ENCODE measurements at places on chromosomes 13 and 19.

GRCh38 chr19:34851277-34851804 lies 75.4 kb upstream of the ZNF30 start:
- DNase-seq, result no peak

- peak; percentile 16 for DNase-seq
These were observed 22.9 kb downstream of the OLFM2 start for GRCh38 chr19:9913237-9914000.

GRCh38 chr19:44954278-44954648 lies 917 bp upstream of the CLPTM1 start:
- DNase-seq, result no peak

GRCh38 chr13:29355029-29355428 lies 240.5 kb downstream of the SLC7A1 start:
- DNase-seq, result no peak

DNA sequence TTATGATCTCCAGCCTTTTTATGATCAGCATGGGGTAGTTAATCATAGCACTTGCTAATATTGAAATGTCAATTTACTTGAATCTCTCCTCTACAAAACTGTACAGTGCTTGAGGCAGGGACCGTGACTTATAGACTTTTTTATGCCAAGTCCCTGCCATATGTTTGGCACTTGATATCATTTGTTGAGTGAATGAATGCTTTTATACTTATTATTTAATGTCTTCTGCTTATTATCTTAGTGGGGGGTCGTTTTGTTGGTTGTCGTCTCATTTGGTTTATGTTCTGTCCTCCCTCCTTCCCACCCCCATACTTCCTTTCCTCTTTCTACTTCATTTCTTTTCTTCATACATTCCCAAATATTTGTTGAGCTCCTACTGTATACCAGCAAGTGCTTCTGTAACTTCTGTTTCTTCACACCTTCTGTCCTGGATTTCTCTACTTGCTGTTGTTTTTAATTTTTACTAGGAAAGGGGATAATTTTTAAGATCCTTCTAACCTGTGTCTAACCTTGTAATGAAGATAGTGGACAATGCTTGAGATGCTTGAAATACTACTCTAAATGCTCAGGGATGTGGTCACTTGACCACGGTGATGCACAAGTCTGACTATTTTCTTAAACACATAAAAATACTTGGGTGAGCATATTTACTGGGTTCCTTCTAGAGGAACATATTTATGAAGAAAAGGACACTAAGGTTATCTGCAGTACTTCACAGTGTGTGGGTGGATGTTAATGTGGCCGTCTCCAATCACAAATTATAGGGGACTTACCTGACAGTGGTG lies 223.8 kb downstream of the TDRD3 start:
- no peak for DNase-seq

DNA sequence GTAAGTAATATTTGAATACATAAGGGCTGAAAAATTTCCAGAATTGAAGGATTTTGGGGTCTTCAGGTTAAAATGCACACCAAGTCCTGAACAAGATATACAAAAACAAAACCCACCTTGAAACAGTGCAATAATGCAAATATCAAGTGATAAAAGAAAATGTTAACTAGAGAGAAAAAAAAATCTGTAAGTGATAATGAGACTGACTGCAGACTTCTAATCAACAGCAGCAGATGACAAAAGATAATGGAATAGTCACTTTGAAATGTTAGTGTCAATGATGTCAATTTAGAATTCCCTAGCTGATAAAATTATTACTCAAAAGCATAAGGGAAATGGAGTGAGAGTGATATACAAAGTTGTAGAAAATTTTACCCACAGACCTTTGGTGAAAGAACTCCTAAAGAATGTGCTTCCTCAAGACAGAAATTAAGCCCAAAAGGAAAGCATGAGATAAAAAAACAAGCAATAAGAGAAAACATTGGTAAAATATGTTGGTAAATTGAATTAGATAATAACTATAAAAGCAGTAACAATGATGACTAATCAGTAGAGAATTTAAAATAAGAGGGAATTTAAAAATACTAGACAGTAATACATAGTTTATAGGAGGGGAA lies 12.4 kb upstream of the DGKH start:
- no peak for DNase-seq

GRCh38 chr19:35439921-35440320 lies 8.1 kb upstream of the FFAR2 start:
- DNase-seq, result no peak

DNA sequence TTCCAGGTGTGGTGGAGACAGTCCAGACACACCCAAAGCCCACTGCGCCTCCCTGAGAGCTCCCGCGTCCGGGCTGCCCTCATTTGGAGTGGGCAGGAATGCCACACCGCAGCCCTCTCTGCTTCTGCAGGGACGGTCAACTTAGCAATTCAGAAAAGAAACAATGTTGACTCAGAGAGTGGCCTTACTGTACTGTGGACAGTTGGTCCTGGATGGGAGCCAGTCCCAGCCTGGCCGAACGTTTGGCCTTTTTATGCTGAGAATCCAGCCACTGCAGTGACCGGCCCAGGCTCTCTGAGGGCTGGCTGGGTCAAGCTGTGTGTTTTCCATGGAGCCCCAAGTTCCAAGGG lies 7.2 kb downstream of the GAS6 start:
- no peak for DNase-seq

DNA sequence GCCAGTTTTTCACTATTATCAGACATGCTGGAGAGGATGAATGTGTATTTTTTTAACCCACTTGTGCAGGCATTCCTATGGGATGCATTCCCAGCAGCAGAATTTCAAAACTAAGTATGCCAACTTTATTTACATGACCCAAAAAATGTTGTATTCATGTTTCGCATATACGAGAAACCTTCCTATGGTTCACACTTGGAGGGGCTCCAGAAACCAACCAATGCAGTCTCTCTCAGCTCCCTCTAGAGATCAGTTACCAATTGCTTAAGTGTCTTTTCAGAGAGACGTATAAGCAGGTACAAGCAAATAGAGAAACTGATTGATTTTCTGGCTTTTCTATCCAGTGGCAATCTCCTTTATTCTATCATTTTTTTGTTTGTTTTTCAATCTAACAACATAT lies 5.5 kb upstream of the PTOV1 start:
- no peak for DNase-seq

DNA sequence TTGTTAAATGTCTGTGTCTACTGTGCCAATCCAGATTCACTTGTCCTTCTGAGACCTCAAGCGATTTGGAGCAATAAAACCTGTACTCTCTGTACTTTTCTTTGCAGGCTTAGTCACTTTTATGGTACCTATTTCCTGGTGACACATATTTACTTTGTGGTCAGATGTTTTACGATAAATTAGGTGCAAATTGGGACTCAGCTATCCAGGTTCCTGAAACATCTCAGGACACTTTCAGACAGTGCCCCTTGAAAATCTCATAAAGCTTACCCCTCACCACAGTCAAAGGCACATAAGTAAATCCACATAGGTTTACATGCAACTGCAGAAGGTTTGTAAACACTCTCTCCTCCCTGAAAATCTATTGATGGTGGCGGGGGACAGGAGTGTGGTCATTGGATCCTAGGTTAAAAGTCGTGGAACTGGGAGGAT lies 438.8 kb downstream of the EFNB2 start:
- DNase-seq, result no peak

DNA sequence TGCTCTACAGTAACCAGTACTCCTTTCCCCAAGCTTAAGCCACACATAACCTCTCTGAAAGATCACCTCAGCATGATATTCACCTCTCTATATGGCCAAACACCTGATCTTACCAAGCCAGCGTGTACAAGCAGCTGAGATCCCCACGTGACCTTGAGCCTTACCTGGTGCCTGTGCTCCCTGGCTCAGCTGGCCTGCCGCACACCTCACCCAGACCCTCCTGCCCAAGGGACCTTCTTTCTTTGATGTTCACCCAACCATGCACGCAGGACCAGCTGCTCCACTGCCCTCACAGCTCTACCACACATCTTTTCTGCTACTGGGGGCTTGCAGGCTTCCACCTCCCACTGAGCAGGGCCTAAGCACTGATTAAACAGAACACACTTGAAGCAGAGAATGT lies 9.0 kb downstream of the DHRS12 start:
- DNase-seq, result no peak

DNA sequence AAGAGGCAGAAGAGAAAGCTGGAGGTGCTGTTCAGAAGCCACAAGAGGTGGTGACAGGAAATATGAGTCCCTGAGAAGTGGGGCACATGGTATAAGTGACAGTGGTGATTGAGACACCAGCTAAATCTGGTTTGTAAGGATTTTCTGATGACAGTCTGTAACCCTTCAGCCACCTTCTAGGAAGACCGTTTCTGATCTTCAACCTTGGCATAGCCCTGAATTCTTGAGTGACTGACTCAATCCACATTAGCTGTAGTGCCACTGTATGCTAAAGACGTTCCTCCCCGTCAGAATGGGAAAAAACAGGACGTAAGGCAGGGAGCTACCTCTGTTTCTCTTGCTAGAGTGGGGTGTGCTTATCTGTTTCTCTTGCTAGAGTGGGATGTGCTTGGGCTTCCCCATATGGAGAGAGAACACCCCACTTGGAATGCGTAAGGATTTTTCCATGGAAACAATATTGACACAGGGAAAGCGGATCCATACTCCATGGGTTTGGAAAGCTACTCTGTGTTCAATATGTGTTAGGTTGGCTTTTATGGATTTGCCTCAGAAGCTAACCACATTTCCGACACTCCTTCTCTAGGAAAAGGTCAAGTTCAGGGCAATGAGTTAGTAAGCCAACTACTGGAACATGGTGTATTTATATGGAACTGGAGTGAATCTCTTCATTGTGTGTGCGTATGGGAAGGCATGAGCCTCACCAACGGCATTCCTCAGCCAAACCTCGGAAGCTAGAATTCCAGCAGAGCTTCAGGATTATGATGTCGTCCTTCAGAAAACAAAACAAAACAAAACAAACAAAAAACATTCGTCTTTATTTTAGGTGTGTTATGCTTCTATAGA lies 948.8 kb upstream of the SLC10A2 start:
- no peak for DNase-seq

GRCh38 chr19:47107202-47107952 lies 6.2 kb downstream of the ZC3H4 start:
- peak; percentile 83 for DNase-seq

DNA sequence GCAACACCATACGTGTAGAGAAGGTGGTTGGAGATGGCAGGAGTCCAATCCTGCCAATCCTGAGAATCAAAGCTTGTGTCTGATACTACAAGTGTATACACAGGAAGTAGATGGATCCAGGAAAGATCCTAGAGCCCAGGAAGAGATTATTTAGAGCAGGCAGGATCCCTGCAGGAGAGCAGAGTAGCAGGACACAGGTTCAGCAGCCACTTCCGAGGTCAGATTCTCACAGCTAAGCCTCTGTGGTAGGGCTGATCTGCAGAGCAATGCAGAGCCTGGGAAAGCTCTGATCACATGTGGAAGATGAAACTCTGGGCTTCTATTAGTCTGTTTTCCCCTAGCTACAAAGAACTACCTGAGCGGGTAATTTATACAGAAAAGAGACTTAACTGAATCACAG lies 28.5 kb upstream of the ZNF331 start:
- DNase-seq, result no peak

DNA sequence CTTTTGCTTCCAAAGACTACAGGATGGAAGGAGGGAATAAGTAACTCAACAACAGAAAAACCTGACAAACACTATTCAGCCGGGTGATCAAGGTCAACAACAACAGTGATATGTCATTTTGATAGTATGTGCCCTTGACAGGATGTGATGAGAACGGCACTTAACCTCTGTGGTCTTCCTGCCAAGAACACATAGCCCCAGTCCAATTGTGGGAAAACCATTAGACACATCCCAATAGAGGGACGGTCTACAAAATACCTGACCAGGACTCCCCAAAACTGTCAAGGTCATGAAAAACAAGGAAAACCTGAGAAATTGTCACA lies 43.1 kb upstream of the AMER2 start:
- DNase-seq, result no peak

- no peak for DNase-seq
These were observed 55.0 kb downstream of the MRPL57 start for GRCh38 chr13:21231426-21231940.

DNA sequence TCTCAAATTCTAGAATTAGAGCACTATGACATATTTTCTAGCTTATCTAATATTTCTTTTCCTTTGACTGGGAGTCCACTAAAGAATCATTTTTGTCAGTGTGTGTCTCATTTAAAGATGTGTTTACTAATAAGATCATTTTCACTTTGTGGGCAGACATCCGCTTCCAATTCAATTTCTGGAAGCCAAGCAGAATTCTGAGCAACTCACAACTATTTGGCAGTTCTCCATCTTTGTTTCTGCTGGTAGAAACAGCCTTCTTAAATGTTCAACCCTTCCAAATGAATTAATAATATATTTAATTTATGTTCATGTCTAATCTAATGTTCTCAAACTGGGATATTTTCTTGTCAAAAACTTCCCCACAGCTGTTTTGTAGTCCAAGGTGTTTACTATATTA lies 411.8 kb downstream of the KCTD12 start:
- no peak for DNase-seq
